ENCODE measurements at places on chromosomes 6 and 20.

GRCh38 chr6:160217073-160217472 lies 41.5 kb downstream of the SLC22A2 start:
- DNase-seq = no peak

- no peak for DNase-seq
Observed at GRCh38 chr6:167330750-167331149, 5.9 kb downstream of the TTLL2 start.

GRCh38 chr20:62025394-62025793 lies 40.3 kb downstream of the TAF4 start:
- no peak for DNase-seq

GRCh38 chr6:151680846-151681432 lies 126.5 kb upstream of the ESR1 start:
- DNase-seq = no peak

DNA sequence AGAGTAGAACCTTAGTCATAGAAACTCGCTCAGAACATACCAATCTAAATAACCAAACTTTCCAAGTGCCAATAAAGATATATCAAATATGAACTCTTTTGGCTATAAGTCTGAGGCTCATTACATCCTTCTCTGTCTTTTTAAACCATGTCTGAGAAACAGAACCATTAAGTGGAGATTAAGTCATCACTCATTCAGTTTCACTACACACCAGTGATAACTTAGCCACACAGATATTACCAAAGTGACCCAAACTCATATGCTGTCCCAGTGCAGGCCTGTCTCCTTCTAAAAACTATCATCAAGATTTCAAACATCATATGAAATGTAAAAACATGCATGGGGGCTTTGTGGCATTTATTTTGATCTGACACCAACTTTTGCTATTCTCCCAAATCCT lies 12.0 kb downstream of the GCLC start:
- DNase-seq = no peak

GRCh38 chr6:48240287-48240686 lies 129.3 kb upstream of the PTCHD4 start:
- DNase-seq = no peak

DNA sequence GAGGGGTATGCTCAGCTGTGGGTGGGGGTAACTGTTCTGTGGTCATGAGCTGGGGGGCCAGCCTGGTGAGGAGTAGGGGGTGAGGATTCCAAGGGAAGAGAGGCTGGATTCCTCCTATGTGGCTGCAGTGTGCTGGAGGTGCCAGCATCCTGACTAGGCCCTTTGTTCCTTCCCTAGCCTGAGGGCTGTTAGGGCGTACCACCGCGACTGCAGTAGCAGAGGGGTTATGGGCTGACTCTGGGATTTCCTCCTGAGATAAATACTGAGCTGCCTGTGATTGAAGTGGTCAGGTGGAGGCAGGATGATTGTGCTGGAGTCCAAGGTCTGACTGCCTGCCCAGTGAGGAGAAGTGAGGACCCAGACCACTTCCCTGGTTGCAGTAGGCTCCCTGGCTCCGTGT lies 205.3 kb downstream of the ADGRG6 start:
- DNase-seq = no peak

DNA sequence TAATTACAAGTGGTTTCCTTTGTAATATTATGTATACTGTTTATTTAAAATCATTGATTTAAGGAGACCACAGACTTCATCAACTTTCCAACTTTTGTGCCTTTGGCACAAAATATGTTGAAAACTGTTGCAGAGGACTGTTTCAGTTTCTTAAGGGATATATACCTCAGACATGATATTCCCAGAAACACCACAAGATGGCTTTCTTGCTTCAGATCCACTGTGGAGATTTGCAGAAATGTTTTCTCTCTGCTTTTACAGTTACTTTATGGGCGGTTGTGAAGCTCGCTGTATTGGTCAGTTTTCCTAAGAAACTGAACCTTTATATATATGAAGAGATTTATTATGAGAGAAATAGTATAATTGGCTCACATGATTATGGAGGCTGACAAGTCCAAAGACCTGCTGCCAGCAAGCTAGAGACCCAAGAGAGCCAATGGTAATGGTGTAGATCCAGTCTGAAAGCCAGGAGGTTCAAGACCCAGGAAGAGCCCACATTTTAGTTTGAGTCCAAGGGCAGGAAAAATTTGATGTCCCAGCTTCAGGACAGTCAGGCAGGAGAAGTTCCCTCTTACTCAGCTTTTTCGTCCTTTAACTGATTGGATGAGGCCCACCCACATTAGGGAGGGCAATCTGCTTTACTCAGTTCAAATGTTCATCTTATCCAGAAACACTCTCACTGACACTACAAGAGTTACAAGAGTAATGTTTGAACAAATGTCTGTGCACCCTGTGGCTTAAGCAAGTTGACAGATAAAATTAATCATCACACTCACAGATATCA lies 12.8 kb downstream of the ME1 start:
- DNase-seq = no peak

DNA sequence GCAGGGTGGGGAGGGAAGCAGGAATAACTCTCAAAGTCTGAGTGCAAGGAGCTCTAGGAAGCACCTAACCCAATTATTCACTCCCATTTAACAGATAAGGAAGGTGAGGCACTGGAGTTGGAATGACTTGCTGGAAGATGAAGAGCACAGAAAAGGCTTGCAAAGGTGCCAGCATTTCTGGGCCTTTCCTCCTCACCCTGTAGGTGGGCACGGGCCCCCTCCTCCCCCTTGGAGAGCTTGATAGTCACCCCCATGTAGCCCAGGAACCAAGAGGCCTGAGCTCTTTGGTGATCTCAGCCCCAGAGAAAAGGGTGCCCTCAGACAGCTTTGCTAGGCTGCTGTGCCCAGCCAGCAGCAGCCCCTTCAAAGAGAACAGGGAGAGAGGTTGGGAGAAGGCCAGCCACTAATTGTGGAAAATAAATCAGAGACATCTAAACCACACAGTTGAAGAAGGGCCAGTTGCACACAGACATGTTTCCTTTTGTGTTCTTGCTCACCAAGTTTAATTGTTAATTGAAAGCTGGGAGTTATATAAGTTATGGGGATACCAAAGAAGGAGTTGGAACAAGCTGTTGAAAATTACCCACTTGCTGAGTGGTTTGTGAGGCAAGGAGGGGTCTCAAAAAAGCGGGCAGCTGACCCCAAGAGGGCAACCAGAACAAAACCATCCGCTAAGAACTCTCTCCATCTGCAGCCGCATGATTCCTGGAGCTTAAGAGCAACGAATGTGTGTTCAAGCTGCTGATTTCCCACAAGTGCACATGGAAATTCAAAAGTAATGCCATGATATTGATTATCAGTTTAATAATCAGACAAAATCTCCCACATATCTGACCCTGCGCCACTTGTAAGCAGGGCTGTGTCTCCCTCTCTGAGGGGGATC lies 77.0 kb downstream of the MRPL14 start:
- no peak for DNase-seq

- DNase-seq = no peak
Observed at GRCh38 chr6:48891308-48891707, 571.7 kb downstream of the MMUT start.

DNA sequence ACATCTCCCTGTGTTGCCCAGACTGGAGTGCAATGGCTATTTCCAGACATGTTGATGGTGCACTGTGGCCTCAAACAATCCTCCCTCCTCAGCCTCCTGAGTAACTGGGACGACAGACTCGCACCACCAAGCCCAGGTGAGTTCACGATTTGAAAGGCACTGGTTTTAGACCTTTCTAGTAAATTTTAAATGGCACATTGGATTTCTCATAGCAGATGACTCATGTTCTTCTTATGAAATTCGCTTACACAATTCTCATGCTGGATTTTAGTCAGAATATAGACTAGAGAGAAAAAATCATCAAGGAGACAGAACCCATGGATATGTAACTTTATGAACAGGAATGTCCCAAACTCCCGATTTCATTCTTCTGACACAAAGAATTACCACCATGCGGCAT lies 18.1 kb upstream of the PXDC1 start:
- DNase-seq = no peak

DNA sequence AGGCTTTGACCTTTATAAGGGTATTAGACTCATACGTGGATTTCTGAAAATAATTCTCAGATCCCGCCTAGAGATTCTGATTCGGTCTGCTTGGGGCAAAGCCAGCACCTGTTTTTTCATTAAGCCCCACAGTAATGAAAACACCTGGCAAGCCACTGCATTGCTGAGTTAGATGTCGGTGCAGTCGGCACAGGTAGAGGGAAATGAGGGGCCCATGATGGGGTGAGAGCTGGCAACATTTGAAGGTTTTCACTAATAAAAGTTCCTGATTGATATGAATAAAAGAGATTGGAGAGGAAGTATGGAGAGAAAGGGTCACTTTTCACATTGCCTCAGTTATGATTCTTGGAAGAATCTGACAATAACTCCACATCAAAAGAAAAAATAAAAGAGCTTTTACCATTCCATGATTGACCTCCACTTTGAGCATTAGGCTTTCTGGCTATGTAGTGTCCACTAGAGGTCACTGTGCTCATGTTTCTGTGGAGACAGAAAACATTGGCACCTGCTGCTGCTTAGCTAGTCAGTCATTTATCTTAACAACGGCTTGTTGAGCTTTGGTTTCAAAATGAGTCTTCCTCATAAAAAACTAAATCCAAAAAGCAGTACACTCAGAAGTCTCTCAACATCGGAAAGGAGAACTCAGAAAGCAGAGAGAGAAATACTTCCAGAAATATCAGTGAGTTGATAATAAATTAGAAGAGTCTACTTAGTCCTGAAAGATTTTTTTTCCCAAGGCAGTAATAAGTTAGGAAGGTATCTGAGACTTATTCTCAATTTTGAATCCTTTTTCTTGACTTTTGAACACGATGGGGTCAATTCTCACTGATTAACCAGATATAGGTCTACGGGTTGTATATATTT lies 53.3 kb upstream of the KLHL31 start:
- DNase-seq = peak; percentile 85

GRCh38 chr6:166842607-166843006 lies 113.7 kb downstream of the RNASET2 start:
- no peak for DNase-seq

DNA sequence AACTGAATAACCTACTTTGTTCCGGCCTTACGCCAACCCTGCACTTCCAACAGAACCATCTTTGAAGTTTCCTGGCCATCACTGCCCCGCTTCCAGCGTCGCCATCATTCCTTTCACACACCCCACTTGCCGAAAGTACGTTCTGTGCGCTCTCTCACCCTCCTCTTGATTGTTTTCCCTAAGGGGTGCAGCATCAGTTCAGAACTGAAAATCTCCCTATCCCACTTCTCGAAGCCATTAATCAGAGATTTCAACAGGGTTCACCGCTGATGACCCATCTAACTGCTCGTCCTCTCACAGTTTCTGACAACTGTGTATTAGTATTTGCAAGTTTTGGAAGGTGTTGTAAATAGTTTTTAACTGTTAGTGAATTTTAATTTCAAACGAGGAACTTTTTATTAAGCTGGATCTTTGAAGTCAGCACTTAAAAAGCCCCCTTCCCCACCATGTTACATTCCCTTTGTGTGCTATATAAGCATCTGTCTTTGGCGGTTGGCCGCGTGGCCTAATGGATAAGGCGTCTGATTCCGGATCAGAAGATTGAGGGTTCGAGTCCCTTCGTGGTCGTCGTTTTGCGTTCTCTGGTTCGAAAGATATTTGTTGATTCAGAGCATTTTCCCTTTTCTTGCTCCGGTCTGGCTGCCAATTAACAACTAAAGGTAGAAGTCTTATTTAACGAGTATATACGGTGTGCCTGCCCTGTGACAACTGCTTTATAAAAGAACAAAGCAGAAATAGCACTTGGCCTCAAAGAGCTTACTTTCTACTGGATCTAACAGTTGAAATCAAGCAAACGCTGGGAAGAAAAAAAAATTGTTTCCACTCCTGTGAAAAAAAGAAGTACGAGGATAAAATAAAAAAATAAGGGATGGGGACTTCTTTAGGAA lies 42.6 kb downstream of the TRIM27 start:
- DNase-seq = peak; percentile 45

GRCh38 chr6:35583893-35584688 lies 71.4 kb upstream of the TULP1 start:
- DNase-seq = peak; percentile 82

- no peak for DNase-seq
Observed at GRCh38 chr6:64815718-64816117, 891.3 kb downstream of the EYS start.

DNA sequence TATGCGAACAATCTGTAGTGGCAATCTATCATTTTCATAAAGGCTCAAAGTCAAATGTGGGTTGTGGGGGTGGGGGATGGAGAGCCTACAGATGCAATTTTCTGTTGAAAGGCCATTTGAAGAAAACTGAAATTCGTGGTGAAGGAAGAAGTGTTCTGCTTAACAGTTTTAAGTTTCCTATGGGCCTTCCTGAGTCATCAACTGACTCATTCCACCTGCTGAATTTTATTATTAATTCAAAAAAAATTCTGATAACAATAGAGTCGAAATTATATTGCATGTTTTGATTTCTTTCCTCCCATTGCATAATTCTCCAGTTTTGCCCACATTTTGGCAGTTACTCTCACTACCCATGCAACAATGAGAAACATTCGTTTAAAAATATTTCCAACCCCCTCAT lies 622.3 kb upstream of the ARID1B start:
- no peak for DNase-seq

DNA sequence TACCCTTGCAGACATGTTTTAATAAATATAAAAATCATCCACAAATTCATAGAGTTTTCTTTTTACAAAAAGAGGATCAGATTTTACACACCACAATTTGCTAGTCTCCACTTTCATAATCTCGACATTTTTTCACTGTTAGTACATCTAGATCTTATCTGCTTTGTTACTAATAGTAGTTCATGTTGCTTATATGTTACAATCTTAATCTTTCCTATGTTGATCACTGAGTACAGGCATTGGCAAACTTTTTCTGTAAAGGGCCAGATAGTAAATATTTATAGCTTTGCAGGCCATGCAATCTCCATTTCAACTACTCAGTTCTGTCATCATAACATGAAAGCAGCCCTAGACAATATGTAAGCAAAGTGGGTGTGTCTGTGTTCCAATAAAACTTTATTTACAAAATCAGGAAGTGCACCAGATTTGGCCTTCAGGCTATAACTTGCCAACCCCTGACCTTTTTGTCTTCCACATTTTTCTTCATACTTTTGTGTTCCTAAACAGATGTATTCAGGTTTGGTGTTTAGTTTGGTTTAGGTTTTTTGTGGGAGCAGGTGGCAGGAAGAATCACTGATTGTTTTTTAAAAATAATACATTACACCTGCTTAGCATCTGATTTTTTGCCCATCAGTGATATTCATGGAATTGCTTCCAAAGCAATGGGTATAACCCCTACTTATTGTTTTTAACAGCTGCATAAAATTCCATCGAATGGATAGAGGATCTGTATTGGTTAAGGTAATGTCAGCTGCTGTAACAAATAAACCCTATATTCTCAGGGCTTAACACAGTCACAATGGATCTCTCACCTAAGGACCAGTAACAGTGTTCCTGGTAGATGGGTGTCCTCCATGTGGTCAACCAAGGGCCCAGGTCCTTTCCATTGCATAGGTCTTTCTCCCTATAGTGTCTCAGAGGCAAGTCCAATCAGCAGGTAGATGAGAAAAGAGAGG lies 61.2 kb downstream of the EYA2 start:
- no peak for DNase-seq

DNA sequence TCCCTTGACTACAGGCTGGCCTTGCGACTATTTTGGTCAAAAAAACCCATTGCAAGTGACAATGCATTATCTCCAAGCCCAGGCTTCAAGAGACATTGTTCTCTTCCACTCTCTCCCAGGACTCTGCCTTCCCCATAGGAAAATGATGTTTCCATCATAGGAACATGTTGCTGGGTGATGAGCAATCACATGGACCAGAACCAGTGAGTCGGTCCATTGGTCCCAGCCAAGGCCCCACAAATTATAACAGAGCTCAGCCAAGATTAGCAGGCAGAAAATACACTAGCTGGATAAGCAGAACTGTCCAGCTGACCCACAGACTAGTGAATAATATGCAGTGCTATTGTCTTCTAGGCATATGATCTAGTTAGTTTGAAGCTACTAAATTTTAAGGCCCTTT lies 27.4 kb downstream of the TENT5A start:
- DNase-seq = no peak
